Aorta (tissue), 5 donors: ENCODE measurements at places on chromosomes 12 and 14. TPM values are rescaled to one million over a fixed set of nuclear protein-coding genes. Genes with fewer than 3 reads are reported as not detected.

GRCh38 chr12:21551841-21552465, 25.9 kb downstream of the SPX start:
- no peak for DNase-seq

Gene RFX4
- total RNA-seq: not detected

Gene CLEC2B
- total RNA-seq: 10.5 TPM

DNA sequence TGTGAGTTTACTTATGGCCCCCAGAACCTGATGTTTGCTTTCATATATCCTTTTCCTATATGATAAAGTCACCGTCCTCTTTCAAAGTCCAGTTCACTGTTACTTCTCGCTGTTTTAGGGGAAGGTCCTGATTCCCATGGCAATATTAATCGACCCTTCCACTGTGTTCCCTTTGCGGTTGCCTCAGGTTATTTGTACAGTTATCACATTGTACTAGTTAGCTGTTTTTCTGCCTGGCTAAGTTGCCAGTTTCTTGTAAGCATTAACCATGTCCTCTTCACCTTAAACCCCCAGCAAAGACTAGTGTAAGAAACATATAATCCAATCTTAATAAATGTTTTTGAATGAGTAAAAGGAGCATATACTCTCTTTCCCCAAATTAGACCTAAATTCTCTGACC, 115.0 kb upstream of the PPFIA2 start:
- no peak for DNase-seq

Gene LRFN5
- total RNA-seq: 0.94 TPM

Gene COX14
- 49.3 TPM for total RNA-seq

DNA sequence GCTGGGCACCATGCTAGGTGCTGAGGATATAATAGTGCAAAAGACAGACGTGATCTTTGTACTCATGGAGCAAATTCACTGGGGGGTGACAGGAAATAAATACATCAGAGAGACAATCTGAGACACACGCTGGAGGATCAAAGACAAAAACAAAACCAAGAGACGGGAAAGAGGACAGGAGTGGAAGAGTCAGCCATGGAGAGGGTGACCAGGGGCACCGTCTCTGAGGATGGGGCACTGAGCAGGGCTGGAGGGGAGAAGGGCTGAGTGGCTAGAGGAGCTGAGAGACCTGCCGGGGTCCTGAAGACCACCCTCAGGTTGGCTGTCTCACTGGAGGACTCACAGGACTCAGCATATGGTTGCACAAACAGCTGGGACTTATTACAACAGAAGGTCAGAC, 81.9 kb downstream of the TMEM132D start:
- no peak for DNase-seq

DNA sequence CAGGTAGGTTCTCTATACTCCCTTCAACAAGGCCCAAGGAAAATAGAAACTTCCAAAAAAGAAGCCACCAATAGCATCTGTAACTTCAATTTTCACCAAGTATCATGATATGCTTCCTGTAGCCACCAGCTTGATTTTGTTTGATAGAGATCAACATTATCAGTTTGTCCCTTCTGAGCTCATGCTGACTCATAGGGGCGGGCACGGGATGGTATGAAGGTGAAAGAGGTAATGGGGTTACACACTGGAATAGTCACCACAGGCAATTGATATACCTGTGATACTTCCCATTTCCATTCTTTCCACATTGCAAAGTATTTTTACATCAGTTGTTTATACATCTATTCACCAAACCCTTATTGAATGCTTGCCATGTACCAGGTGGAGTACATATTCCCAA, 134.1 kb downstream of the KCNA5 start:
- DNase-seq: no peak

GRCh38 chr14:55388160-55388559, 23.5 kb downstream of the ATG14 start:
- DNase-seq: no peak

Gene KLRC1
- not detected for total RNA-seq

Gene MUCL1
- not detected for total RNA-seq

Gene FAM90A1
- 0.27 TPM for total RNA-seq

Gene LRIG3
- 51.4 TPM for total RNA-seq

Gene GPR84
- total RNA-seq: 1.9 TPM

DNA sequence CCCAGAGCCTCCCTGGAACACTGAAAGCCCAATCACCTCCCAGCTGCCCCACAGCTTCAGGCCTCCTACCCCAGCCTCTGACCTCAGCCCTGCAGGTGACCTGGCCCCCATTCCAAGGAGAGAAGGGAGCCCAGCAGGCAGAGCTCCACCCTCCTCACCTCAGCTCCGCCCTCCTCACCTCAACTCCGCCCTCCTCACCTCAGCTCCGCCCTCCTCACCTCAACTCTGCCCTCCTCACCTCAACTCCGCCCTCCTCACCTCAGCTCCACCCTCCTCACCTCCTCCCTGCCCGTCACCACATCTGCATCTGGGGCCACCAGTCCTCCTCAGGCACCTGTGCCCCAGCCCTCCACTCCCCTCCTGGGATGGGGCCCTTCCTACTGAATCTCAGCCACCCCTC, 112.2 kb upstream of the SFSWAP start:
- no peak for DNase-seq

Gene CCDC38
- total RNA-seq: not detected

Gene ZDHHC22
- not detected for total RNA-seq

Gene ABCC9
- total RNA-seq: 47.9 TPM
